ENCODE measurements at places on chromosomes 6 and 20.

DNA sequence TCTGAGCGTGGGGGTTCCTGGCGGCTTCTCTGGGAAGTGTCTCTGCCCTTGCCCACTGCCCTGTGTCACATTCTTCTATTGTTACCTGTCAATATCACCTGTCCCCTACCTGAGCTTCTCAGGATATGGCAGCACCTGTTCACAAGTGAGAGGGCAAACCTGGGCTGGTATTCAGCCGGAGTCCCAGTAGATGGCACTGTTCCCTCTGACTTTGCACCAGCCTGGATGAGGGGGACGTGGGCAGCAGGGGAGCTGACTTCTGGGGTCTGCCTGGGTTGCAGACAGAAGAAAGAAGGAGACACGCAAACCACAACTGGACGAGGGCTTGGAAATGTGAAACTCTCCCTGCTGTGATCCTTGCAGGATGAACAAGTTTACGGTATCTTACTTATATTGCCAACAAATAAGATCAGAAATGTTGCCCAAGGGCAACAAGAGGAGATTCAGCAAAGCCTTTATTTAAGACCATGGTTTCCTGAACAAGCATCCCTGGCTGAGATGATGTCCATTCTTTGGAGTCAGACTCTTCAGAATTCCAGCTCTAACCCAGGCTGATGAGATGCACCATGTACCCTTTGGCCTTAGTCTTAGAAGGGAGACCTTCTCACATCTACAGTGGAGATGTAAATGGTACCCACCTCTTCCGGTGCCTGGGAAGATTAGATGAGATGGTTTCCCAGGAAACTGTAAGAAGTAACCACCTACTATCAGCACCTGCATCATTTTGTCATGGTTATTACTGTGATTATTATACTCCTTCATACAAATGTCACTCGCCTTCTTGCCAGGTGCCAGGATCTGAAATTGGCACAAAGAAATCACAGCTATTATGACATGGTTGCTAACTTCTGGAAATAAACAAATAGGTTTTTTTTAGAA, 400.0 kb upstream of the CDH4 start:
- peak; percentile 19 for DNase-seq

DNA sequence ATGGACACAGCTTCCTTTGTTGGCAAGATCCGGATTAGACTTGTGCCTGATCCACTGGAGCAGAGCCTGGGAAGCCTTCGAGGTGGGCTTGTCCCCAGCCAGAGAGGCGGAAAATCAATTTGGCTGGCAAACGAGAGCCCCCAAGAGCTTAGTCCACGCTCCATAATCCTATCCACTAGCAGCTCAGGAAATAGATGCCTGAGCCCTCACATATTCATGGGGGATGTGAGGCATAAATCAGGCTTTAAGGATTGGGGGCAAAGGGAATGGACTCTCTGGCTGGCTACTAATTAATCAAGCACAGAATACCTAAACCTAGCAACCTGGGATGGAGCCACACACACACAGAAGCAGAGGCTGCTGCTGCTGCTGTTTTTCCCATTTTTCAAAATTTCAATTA, 137.9 kb downstream of the PKHD1 start:
- DNase-seq = no peak

DNA sequence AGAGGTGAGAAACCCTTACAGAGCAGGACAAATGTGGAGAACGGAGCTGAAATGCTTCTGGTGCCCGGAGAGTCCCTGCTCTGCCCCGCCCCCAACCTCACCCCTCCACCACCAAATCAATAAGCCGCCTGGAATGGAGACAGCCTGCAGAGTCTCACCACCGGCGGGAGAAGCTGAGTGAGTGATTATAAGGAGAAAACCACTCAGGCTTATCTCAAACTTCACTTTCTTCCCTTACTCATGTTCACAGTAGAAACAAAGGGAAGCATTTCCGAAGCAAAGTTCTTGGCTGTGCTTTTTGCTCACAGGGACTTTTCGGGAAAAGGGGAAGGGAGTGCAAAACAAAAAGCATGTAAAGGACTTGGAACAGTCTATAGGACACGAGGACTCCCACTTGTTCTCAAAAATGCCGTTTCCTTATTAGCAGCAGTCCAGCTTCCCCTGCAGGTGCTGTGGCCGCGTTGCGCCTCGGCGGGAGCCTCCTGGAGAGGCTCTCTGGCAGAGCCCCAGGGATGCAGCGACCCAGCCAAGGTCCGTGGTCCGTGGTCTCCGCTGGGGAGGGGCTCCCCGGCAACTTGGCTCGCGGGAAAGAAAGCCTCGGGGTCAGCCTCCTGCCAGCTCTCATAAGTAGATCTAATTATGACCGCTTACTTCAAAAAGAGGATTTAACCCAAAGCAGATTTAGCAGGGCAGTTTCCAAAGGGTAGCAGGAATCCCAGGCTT, 64.8 kb upstream of the TMEM30A start:
- peak; percentile 53 for DNase-seq

DNA sequence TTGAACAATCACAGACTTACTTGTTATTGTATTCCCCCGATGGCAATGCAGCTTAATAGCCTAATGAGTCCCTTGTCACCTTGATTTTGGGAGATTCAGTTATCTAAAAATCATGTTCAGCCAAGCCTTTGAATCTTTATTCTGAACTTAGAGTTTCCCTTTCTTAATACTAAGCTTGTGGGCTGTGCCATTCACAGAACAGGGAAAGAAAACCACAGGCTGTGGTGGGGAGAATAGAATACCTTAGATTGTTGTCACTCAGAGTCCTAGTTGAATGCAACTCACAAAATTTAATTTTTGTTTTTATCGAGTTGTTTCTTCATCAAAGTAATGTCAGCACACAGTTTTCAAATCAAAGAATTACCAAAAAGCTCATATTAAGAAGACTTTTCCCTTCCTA, 37.4 kb downstream of the RFPL4B start:
- DNase-seq = no peak

- DNase-seq = no peak
These were observed 1035.3 kb upstream of the GJE1 start for GRCh38 chr6:141097471-141097870.

GRCh38 chr6:70838907-70839285, 118.0 kb downstream of the B3GAT2 start:
- DNase-seq = no peak

GRCh38 chr6:164337024-164337924, 922.8 kb downstream of the QKI start:
- DNase-seq = no peak

GRCh38 chr6:57224769-57225515, 2.8 kb upstream of the RAB23 start:
- no peak for DNase-seq

DNA sequence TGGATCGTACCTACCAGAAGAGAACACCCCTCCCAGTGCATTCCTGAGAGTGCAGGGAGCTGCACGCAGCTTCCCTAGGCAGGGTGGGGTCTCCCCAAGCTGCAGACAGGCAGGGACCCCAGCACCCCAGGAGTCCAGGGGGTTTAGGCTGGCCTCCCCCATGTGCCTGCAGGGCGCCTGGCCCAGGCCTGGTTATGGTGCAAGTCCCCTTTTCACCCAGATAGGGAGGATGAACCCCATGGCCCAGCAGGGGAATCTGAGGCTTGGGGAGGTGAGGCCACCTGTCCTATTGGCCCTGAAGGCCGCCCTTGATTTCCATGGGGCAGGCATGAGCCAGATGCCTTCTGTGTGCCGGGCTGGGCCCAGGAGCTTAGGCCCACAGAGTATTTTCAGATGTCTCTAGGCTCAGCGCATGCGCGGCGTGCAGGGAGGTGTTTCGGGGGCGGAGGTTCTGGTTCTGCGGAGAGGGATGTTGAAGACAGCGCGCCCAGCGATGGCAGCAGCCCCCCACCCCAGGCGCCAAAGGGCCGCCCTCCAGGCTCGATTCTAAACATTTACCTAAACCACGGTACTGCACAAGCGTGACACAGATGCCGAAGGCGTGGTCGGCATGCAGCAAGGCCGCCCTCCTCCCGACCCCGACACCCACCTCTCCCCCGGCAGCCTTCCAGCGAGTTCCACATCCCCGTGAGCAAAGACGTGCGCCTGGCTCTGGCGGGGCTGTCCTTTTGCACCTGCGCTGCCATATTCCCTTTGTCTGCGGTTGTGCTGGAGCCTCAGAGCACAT, 29.4 kb downstream of the COL20A1 start:
- no peak for DNase-seq

- DNase-seq = no peak
These were observed 14.8 kb downstream of the SLCO4A1 start for GRCh38 chr20:62656919-62657588.

DNA sequence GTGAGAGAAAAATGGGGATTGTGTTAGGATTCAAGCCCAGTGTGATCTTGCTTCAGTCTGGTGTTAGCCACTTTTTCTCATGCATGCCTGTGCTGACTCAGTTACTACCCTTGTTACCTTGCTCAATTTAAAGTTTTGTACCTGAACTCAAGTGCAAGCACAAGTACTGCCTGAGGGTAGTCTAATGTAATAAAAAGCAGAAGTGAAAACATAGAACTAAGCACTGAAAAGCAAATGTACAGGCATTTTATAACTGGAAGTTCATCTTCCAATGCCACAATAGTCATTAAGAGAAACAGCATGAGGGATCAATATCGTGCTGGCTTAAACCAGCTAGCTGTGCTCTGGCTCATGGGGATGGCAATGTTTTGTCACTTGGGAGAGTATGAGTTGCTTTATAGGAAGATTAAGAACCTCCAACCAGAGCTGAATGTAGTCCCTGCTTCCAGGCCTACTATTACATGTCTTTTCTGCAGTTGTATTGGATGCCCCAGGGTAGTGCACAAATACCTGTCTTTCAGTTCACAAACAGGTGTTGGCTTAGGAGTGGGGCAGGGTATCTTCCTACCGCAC, 48.7 kb downstream of the SLC35F1 start:
- DNase-seq = no peak

DNA sequence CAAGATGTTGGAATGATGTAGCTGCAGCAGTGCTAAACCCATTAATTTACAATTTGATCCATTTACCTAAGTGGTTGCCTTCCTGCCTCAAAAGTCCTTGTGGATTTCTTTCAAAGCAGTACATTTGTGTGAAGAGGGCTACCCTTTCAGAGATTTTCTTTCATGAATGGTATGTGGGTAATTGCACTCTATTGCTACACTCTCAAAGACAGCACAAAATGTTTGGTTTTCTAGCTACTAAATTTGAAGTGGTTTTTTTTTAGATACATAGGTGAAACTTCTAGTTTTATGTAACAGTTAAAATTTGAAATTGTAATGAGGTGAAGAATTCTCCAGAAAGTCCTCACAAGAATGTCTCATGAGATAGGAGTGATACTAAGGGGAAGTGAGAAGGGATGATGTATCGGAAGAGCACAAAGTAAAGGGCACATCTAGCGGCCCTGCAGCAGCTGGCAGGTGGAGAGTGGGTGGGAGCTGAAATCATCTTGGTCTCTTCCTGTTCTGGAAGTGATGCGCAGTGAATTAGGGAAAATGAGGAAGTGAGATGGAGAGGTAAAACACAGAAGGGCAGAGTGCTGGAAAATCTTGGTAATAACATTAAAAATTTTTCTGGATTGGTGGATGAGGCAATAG, 236.8 kb upstream of the MAN1A1 start:
- no peak for DNase-seq

GRCh38 chr20:21505161-21505809, 8.6 kb downstream of the NKX2-2 start:
- peak; percentile 67 for DNase-seq

GRCh38 chr6:31328355-31328960, 28.5 kb downstream of the HLA-B start:
- no peak for DNase-seq

DNA sequence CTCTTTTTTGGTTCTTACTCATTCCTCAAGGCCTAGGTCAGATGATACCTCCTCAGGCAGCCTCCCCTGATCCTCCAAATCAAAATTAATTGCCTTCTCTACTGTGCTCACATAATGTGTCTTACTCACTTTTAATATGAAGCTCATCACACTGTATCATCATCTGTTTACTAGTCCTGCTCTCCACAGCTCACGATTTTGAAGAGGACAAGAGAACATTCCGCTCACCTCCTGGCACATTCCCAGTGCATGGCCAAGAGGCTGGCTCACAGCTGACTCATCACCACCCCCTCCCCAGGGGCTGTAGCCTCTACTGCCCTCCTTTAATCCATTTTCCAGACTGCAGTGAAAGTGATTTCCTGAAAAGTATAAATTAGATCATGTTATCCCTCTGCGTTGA, 133.1 kb downstream of the ALDH8A1 start:
- no peak for DNase-seq

DNA sequence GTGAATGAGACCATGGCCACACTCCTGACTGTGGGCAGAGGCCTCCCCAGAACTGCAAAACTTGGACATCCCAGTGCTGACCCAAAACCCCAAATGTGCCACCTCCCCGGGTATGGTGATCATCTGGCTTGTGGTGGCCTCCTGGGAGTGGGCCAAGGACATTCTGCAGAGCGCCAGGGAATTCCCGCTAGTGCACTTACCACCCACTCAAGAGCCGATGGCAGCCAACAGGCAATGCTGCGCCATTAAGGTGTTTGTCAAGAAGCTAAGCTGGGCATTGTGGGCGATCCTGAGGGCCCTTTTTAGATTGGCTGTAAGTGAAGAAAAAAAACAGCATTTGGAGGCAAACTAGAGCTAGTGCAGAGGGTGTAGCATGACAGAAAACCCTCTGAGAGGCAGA, 9.4 kb downstream of the MMP24 start:
- DNase-seq = no peak

- no peak for DNase-seq
These were observed 22.4 kb upstream of the FKBP1C start for GRCh38 chr6:63188828-63189227.

DNA sequence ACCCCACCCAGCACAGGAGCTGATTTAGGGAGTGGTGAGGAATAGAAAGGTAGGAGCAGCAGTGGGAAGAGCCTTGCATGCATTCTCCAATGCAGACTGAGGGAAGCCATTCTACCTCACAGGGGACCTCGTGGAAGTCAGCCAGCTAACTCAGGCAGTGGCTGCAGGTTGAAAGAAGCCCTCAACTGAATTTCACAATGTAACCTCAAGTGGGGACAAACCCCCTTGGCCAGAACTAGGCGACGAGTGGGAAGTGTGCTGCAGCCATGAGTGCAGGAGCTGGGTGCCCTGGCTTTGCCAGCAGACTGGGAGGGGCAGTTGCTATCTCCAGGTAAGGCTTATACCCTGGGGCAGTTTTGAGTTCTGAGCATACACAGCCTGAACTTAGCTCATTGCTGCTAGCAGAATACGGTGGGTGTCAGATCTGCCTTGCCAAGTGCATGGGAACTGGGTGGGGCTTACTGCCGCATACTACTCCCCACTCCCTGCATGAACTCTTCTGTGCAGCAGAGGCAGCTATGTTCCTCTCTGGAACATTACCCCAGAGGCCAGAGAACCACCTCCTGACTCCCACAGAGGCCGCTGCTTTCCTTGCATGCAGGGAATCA, 126.5 kb downstream of the CDK19 start:
- DNase-seq = no peak

GRCh38 chr6:40717411-40718057, 130.4 kb upstream of the LRFN2 start:
- no peak for DNase-seq

GRCh38 chr6:75488033-75488432, 5.6 kb downstream of the FILIP1 start:
- DNase-seq = no peak

DNA sequence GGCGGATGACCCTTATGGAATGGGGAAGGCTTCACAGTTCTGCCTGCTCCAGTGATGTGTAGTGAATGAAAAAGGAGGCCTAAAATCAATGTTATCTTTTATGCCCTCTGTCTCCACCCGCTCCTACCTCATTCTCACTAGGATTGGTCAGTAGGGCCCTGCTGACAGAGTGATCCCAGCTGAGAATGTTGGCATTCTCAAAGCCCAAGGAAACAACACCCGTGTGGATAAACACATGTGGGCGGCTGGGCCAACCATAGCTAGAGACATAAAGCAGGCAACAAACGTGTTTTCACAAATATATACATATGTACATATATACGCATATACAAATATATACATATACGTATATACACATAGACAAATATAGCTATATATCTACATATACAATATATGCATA, 4.5 kb downstream of the RIPK1 start:
- DNase-seq = no peak

Data from ACHN (cell line).